ENCODE measurements at places on chromosomes 5 and 9. TPM values are rescaled to one million over a fixed set of nuclear protein-coding genes. Genes with fewer than 3 reads are reported as not detected.

The PCDHGA6 gene
- 0.57 TPM for total RNA-seq

The SLIT3 gene
- total RNA-seq: 0.64 TPM

The SPINK1 gene
- not detected for total RNA-seq

The PPP2CA gene
- total RNA-seq: 150 TPM

The KLHL9 gene
- 17.1 TPM for total RNA-seq

The ARID3C gene
- total RNA-seq: 0.14 TPM

The PKD2L2 gene
- total RNA-seq: not detected

The ZFP2 gene
- 0.18 TPM for total RNA-seq

The SPATA6L gene
- total RNA-seq: 0.27 TPM

The OR13F1 gene
- total RNA-seq: not detected

The FAF2 gene
- total RNA-seq: 42.5 TPM

The LCN12 gene
- 2.3 TPM for total RNA-seq

The GPR151 gene
- not detected for total RNA-seq

The CEL gene
- total RNA-seq: 2.5 TPM

The SLC36A2 gene
- not detected for total RNA-seq

The SHOC1 gene
- not detected for total RNA-seq

The PLGRKT gene
- total RNA-seq: 26.4 TPM

Measured in T-helper 2 cell treated with Interferon-gamma antibody and Interleukin-4, amounts not matched to agents 100 ng/mL and 5 ng/mL, for 36 hours (primary cell).